ENCODE measurements at places on chromosomes 3 and 15. TPM values are rescaled to one million over a fixed set of nuclear protein-coding genes. Genes with fewer than 3 reads are reported as not detected.

DNA sequence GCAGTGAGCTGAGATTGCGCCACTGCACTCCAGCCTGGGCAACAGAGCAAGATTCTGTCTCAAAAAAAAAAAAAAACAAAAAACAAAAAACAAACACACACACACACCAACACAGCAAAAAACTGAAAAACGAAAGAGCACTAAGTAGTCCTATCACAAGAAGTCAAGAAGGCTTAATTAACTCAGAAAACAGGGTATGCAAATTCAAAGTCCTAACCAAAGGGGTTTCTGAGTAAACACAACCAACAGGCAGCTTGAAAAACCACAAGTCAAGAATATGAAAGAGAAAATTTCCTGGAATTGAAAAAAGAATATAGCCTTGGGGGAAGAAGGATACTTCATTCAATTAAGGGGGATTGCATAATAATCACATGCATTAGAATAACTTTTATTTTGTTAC is 37.7 kb upstream of the PARP14 start:
- no peak for DNase-seq
- no peaks in the 10 kb centered on the region for H3K27me3 ChIP-seq
- H3K4me3 ChIP-seq = no peak overlapping the region
- no peaks in the 10 kb centered on the region for H3K4me1 ChIP-seq
- no peak overlapping the region for H3K27ac ChIP-seq
- no peaks in the 10 kb centered on the region for H3K36me3 ChIP-seq

Gene DUOX2
- not detected for polyA plus RNA-seq

Gene UBE2Q2
- polyA plus RNA-seq = 55.7 TPM

GRCh38 chr3:20700714-20701113 is 514.7 kb upstream of the SGO1 start:
- H3K36me3 ChIP-seq = no peaks in the 10 kb centered on the region
- DNase-seq = no peak
- no peaks in the 10 kb centered on the region for H3K27me3 ChIP-seq
- no peak overlapping the region for H3K4me3 ChIP-seq

- no peaks in the 10 kb centered on the region for H3K27me3 ChIP-seq
- H3K36me3 ChIP-seq = no peaks in the 10 kb centered on the region
- no peak overlapping the region for H3K4me3 ChIP-seq
- H3K27ac ChIP-seq = no peak overlapping the region
- no peaks in the 10 kb centered on the region for H3K4me1 ChIP-seq
- DNase-seq = no peak
Observed at GRCh38 chr15:98610991-98611390, 37.3 kb upstream of the IGF1R start.

DNA sequence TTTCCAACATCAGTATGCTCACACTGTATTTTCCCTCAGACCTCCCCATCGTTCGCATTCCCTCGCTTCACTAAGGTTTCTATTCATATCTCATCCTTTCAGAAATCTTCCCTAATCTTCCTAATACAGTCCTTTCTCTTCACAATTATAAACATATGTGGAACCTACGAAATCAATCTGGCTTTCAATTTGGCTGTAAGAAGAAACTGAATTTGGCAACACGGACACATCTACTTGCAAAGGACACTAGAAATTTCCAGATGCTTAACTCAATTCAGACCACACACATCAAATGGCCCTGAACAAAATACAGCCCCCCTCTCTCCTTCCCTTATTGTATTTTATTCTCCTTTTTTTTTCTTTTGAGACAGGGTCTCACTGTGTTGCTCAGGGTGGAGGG is 39.1 kb upstream of the TM4SF19 start:
- no peak for DNase-seq
- no peak overlapping the region for H3K4me3 ChIP-seq
- H3K27ac ChIP-seq = no peak overlapping the region
- H3K27me3 ChIP-seq = no peaks in the 10 kb centered on the region

Gene ACTC1
- polyA plus RNA-seq = 0.68 TPM

GRCh38 chr15:25832158-25832557 is 31.0 kb downstream of the ATP10A start:
- H3K36me3 ChIP-seq = no peaks in the 10 kb centered on the region
- peaks cover 18% of the 10 kb centered on the region for H3K4me1 ChIP-seq
- H3K27me3 ChIP-seq = no peaks in the 10 kb centered on the region
- peak overlapping the region; percentile 95 for H3K27ac ChIP-seq
- peak; percentile 75 for DNase-seq
- H3K4me3 ChIP-seq = no peak overlapping the region

DNA sequence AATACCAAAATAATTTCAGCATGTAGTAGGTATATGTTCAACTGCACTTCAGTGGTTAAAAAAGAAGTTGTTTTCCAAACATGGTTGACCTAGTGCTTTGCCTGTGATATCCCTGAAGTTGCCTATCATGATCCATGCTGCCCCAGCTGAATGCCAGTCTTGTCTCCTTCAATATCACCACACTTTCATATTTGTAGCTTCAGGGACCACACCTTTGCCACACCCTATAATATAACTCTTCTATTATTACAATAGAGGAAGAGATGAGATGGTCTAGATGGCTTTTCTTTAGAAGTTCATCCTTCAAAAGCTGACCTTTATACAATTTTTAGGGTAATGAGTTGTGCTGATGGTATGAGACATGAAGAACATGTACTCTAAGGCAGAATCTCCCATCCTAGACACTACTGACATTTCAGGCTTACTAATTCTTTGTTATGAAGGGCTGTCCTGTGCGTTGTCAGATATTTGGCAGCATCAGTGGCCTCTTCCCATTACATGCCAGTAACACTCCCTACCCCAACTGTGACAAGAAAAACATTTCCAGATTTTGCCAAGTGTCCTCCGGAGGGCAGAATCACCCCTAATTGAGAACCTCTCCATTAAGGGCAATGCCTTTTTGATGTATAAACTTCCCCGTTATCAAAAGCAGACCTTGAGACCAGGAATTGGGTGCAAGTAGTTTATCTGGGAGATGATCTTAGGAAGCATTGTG is 76.2 kb upstream of the PLCL2 start:
- no peak overlapping the region for H3K4me3 ChIP-seq
- H3K4me1 ChIP-seq = no peaks in the 10 kb centered on the region
- no peaks in the 10 kb centered on the region for H3K36me3 ChIP-seq
- H3K27me3 ChIP-seq = peaks cover 2% of the 10 kb centered on the region
- DNase-seq = no peak

- peak; percentile 30 for DNase-seq
- H3K27me3 ChIP-seq = no peaks in the 10 kb centered on the region
- H3K4me1 ChIP-seq = no peaks in the 10 kb centered on the region
- no peaks in the 10 kb centered on the region for H3K36me3 ChIP-seq
- H3K27ac ChIP-seq = no peak overlapping the region
- no peak overlapping the region for H3K4me3 ChIP-seq
Observed at GRCh38 chr15:58980351-58980939, 7.0 kb upstream of the RNF111 start.

DNA sequence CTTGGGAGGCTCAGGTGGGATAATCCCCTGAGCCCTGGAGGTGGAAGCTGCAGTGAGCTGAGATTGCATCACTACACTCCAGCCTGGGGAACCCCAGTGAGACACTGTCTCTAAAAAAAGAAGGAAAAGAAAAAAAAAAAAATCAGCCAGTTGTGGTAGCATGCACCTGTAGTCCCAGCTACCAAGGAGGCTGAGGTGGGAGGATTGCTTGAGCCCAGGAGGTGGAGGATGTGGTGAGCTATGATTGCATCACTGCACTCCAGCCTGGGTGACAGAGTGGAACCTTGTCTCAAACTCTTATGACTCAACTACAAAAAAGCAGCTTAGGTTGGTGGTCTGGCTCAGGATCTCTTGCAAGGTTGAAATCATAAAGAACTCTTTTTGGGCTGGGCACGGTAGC is 19.3 kb upstream of the GPX1 start:
- no peak overlapping the region for H3K4me3 ChIP-seq
- peak; percentile 89 for DNase-seq
- H3K36me3 ChIP-seq = peaks cover 4% of the 10 kb centered on the region
- no peak overlapping the region for H3K27ac ChIP-seq

Gene TMEM212
- not detected for polyA plus RNA-seq

Gene DLL4
- 1.0 TPM for polyA plus RNA-seq

- H3K4me3 ChIP-seq = no peak overlapping the region
- no peaks in the 10 kb centered on the region for H3K27me3 ChIP-seq
- H3K4me1 ChIP-seq = peaks cover 14% of the 10 kb centered on the region
- peak overlapping the region; percentile 13 for H3K27ac ChIP-seq
- no peak for DNase-seq
Observed at GRCh38 chr15:85672332-85673084, 122.2 kb downstream of the KLHL25 start.

GRCh38 chr3:171058058-171058457 is 31.5 kb upstream of the SLC2A2 start:
- H3K4me3 ChIP-seq = no peak overlapping the region
- H3K27ac ChIP-seq = no peak overlapping the region
- peak; percentile 51 for DNase-seq
- no peaks in the 10 kb centered on the region for H3K27me3 ChIP-seq
- peaks cover 8% of the 10 kb centered on the region for H3K4me1 ChIP-seq

GRCh38 chr3:190064112-190064511 is 56.6 kb downstream of the P3H2 start:
- no peaks in the 10 kb centered on the region for H3K36me3 ChIP-seq
- H3K4me1 ChIP-seq = peaks cover 6% of the 10 kb centered on the region
- H3K27me3 ChIP-seq = no peaks in the 10 kb centered on the region

Gene GOLGA6B
- polyA plus RNA-seq = not detected

DNA sequence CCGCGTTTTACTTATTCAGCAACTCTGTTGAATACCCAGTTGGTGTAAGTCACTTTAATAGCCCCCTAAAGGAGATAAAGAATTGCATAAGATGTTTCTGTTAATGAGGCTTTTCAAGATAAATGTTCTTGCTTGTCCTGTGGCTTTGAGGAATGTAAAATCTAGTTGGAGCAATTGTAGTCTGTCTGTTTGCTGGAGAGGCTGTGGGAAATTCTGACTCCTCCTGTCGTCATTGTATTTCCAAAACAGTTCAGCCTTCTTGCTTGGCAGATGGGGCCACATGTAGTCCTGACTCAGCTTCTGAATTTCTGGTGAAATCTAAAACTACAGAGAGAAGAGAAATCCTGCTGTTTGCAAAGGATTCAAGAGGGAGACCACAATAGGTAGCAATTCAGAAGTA is 114.4 kb downstream of the RYR3 start:
- DNase-seq = peak; percentile 3
- H3K36me3 ChIP-seq = no peaks in the 10 kb centered on the region
- H3K27ac ChIP-seq = no peak overlapping the region
- no peaks in the 10 kb centered on the region for H3K4me1 ChIP-seq
- H3K27me3 ChIP-seq = no peaks in the 10 kb centered on the region

DNA sequence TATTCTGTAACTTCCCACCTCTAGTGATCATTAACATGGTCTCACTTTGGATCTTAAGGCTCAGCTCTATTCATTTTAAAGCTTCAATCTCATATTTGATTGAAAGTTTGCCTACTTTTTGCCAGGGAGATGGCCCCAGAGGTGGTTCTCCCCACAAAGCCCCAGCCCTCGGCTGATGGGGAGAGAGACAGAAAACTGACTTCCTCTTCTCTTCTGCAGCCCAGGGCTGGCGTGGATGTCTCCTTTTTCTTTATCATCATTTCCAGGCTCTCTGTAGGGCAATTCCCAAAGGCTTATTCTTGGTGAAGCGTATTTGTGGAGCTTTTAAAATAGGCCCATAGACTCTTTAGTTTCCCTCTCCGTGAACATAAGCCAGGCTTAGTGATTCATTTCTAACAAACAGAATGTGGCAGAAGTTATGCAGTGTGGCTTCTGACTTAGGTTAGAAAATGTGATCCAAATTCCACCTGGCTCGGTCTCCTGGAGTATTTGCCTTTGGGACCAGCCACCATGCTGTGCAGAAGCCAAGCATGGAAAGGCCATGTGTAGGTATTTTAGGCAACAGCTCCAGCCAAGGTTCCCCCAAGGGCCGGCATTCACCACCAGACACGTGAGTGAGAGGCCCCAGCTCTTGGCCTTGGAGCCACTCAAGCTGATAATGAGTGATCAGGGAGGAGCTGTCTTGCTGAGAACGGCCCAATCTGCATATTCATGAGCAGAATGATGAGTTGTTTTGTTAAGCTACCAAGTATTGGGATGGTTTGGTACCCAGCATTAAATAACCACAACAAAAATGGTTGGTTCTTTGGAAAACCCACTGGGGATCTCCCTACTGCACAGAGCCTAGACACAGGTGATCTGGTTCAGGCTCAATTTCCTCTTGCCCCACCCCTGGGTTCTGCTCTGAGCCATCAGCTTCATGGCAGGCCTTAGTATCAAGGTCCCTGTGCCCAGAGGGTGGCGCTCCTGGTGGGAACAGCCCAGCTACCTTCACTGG is 353.2 kb upstream of the PROK2 start:
- no peaks in the 10 kb centered on the region for H3K36me3 ChIP-seq
- no peaks in the 10 kb centered on the region for H3K4me1 ChIP-seq
- DNase-seq = no peak
- H3K4me3 ChIP-seq = no peak overlapping the region
- peaks cover 20% of the 10 kb centered on the region for H3K27me3 ChIP-seq

DNA sequence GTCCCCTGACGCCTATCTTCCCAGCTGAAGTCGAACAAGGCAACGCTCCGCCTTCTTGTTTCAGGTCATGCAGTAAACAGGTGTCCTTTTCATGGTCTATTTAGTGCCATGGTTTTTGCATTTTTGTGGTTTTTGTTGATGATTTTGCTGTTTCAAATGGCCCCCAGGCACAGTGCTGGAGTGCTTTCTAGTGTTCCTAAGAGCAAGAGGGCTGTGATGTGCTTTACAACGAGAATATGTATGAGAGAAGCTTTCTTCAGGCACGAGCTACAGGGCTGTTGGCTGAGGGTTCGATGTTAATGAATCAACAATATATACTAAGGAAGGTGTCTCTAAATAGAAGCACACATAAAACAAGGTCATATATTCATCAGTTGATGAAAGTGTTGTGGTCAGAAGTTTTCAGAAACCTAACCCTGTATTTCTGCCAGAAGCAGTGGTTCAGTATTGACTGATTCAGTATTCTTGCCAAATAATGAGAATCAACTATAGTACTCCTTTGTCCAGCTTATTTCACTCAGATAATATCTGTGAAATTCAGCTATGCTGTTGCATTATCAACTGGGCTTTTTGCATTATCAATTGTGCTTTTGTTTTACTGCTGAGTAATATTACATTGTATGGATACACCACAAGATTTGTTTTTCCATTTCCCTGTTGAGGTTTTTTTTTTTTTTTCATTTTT is 18.5 kb downstream of the LIMD1 start:
- H3K27me3 ChIP-seq = no peaks in the 10 kb centered on the region
- DNase-seq = no peak

Gene SAMMSON
- polyA plus RNA-seq = not detected

- no peaks in the 10 kb centered on the region for H3K27me3 ChIP-seq
- H3K36me3 ChIP-seq = peaks cover 2% of the 10 kb centered on the region
- no peak overlapping the region for H3K27ac ChIP-seq
- DNase-seq = no peak
- no peak overlapping the region for H3K4me3 ChIP-seq
Observed at GRCh38 chr3:94099311-94099710, 36.5 kb downstream of the NSUN3 start.

All from fibroblast of lung (primary cell).